ENCODE measurements at places on chromosomes 3 and 15. TPM values are rescaled to one million over a fixed set of nuclear protein-coding genes. Genes with fewer than 3 reads are reported as not detected.

DNA sequence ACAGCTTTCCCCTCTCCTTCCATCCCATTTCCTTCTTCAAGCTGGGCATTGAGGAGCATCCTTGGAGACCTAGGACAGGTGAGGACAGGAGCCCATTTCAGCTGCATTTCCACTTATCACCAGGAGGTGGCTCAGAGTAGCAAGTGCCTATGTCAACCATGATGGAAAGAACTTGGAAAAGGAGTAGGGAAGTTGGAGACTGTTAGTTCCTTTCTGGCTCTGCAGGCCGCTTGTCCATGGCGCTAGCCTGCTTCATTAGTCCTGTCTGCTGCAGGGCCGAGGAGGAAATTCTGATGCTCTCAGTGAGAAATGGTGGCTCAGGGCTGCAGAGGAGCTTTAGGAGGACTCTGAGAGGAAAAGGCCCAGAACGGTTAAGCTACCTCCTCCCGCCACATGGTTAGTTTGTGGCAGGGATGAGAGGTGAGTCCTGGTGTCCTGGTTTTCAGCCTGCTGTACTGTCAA is 7.0 kb upstream of the CD276 start:
- DNase-seq, result no peak

FGF12 gene
- 7.5 TPM for polyA plus RNA-seq

- no peak for DNase-seq
Measured at GRCh38 chr15:64807051-64807749, 18.2 kb downstream of the PIF1 start.

DNA sequence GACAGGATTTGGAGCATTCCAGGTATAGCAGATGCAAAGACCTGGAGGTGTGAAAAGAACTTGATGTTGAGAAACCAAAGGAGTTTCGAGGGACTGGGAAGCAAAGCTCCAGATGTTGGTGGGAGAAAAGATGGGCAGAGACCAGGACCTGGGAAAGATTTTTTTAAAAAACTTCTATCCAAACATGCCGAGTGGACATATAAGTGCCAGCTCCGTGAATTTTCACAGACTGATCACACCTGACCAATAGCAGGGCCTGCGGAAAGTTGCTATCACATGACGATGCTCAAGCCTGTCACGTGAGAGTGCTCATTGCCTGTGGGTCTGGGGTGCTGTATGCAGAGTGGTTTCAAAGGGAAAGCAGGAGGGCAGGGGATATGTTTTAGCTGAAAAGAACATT is 19.9 kb downstream of the SMAD6 start:
- DNase-seq, result no peak

DNA sequence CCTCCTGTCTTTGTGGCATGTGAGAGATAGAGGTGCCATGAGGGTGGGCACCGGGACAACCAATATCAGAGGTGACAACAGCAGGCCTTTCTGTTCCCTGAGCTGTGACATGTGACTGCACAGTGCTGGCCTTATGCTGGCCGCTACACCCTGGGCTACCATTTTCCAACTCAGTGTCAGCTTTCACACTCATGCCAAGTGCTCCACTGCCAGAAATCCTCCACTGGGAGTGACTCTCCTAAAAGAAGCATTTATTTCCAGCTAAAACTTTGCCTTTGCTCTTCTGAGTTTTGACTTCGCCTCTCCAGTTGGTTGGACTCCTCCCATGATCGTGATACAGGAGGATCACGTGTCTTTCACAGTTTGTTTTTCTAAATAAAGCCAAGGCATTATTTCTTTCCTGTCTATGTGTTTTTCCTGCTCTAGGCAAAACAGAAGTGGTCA is 31.4 kb downstream of the CA12 start:
- no peak for DNase-seq

DNA sequence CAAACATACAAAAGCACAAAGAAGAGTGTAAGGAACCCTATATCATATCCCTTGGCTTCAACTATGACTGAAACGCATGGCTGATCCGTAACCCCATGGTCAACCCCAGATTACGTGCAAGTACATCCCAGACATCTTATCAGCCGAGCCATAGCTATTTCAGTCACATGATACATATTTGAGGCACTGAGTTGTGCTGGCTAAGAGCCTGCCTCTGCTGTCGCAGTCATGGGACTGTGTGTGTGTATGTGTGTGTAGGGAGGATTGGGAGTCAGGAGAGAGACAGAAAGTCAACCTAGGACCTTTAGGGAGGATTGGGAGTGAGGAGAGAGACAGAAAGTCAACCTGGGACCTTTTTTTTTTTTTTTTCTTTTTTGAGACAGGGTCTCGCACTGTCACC is 8.4 kb downstream of the ST6GAL1 start:
- no peak for DNase-seq

EIF5A2 gene
- polyA plus RNA-seq, result 9.1 TPM

DNA sequence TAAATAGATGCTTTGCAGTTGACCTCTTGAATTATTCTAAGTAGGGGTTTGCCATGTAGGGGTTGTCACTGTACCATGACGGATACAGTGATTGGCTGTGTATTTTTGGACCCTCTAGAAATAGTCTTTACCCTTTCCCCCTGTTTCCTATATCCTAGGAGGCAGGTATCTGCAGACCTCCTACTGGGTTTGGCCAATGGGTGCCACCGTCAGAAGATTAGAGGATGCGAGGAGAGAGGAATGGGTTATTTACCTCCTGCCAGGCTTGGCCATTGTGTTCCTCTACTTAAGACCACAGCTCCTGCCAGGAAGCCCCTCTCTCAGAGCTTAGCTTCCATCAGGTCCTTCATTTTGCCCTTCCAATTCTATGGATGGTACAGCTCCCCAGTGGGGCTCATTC is 40.2 kb upstream of the CLRN1 start:
- DNase-seq, result no peak

FSIP1 gene
- 4.1 TPM for polyA plus RNA-seq

DNA sequence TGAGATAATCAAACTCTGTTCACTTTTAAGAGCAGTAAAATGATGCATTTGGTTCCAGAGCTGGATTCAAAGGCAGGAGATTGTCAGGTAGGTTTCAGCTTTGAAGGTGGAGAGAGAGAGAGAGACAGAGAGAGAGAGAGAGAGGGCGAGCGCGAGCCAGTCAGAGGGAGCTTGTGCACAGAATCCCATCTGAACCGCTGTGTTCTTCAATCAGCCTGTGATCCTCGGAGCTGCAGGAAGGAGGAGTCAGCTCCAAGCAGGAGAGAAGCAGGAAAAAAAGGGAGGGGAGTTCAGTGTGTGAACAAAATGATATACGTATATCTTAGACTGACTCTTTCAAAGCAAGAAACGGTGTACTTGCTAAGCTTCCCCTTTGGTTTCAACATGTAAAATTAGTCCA is at the start of gene GPR149:
Gene GPR149, minus strand, starts transcription at position 177 of the 400 bp plus-strand sequence. CDS start 575 bp downstream, outside the sequence.
- no peak for DNase-seq

FAM81A gene
- polyA plus RNA-seq, result 25.7 TPM

GRCh38 chr3:67923796-67924195 is 269.4 kb upstream of the SUCLG2 start:
- DNase-seq, result no peak

CISH gene
- 33.9 TPM for polyA plus RNA-seq

NAALADL2 gene
- polyA plus RNA-seq, result 22.0 TPM

GRCh38 chr15:24269166-24269571 is 406.4 kb upstream of the NPAP1 start:
- DNase-seq, result no peak

- no peak for DNase-seq
Measured at GRCh38 chr15:50259276-50259675, 6.2 kb downstream of the HDC start.

LRRIQ4 gene
- polyA plus RNA-seq, result 0.23 TPM

GRCh38 chr3:184805351-184806038 is 6.5 kb upstream of the VPS8 start:
- DNase-seq, result no peak

Data from right renal cortex interstitium (tissue), 3 donors.